ENCODE measurements at places on chromosomes 2 and 18.

- no peak for DNase-seq
Measured at GRCh38 chr2:128514555-128514955, 195.9 kb upstream of the HS6ST1 start.

DNA sequence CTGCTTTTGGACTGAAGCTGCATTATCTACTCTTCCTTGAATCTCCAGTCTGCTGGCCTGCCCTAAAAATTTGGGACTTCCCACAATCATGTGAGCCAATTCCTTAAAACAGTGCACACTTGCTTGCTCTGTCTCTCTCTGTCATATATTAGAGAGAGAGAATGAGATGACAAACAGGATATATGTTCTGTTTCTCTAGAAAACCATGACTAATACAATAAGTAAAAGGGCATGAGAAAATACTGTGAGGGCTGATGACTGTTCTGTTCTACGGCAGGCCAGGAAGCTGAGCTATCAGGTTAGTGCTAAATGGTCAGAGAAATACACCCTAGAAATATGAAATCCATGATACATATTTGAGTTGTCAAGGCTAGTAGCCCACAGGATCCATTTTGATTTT, 1896.8 kb upstream of the CELF4 start:
- DNase-seq, result no peak

- DNase-seq, result no peak
Measured at GRCh38 chr2:230893841-230894781, 29.4 kb downstream of the ITM2C start.

DNA sequence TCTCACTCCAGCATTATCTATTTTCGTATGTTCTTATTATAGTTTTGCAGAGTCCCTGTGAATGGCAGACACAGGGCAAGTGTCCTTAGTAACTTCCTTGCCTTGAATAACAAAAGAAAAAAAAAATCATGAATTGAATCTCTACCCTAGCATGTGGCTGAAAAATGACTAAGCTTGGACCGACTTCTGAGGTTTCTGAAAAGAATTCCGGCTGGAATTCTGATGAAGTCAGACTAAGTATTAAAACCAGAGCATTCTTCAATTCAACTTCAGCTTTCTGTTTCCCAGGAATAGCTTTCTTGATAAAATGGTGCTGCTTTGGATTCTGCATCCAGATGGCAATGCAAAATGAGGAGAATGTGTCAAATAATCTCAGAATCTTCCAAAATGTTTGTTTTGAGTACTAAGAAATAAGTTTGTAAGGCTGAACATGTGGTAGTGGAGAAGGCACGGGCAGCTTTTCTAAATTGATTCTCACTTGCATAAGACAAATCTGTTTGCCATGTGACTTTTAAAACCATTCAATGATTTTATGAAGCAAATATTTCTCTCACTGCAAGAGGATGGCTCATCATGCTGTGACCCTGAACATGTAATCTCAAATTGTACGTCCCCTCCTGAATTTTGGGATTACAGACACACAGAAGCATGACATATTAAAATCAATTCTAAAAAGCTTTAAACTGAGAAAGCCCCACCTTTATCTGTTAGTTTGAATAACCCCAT, 1462.8 kb upstream of the LRRTM1 start:
- DNase-seq, result no peak

- no peak for DNase-seq
Measured at GRCh38 chr18:42028247-42028832, 73.3 kb downstream of the PIK3C3 start.

DNA sequence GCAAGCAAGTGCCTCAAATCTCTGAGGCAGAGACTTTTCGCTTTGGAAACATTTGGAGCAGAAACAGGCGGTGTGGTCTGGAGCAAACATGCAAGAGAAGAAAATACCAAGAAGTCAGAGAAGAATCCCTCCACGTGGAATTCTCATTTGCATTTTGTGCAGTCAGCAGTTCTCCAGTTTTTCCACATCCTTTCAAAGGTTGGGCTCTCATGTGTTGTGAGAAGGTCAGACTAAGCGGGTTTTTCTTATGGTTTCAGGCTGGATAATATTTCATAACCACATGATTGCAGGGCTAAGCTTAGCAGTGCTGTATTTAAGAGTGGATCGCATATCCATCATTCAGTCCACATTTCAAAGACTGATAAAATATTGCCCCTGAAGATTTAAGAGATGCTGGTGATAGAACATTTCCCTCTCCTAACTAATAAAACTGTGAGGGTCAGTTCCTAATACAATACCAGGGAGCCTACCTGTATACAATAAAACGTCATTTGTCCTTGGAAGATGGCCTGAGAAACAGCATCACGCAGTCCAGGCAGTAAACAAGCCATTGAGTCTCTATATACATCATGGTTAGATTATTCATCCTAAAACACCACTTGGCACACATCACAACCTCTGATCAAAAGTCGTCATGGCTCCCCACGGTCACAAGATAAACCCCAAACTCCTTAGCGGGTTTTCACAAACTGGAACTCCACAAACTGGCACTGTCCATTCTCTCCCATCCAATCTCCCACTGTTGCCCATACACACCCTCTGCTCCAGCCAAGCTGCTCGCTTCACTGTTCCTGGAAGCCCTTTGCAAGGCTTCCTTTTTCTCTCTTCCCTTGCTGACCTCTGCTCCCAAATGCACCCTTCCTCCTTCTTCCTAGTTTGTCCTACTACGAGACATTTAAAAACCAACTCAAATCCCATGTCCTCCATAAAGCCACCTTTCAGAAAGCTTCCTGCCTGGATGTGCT, 31.5 kb downstream of the ANKRD44 start:
- no peak for DNase-seq

DNA sequence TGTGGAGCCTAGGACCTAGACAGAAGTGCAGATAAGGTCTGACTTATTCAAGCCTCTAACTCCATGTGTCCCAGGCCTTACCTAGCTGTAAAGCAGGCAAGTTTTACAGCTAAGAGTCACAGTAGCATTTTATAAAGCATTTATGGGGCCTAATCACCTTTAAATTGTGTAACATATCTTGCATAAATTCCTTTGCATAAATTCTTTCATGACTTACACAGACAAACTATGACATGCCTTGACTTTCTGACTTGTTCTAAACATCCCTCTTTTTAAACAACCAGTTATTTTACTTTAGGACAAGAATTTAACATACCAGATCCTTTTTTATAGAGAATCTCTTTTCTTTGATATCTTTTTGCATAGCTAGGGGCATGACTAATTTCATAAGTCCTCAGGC, 1257.8 kb upstream of the NRXN1 start:
- DNase-seq, result no peak

- no peak for DNase-seq
Measured at GRCh38 chr2:60309941-60310660, 243.4 kb downstream of the BCL11A start.

GRCh38 chr2:192194265-192194865, 368 bp downstream of the TMEFF2 start:
- no peak for DNase-seq

- DNase-seq, result no peak
Measured at GRCh38 chr2:142140434-142140845, 9.6 kb upstream of the LRP1B start.

- DNase-seq, result no peak
Measured at GRCh38 chr2:60899230-60899891, 18.0 kb downstream of the REL start.

- DNase-seq, result no peak
Measured at GRCh38 chr2:146927080-146927711, 917.6 kb upstream of the ACVR2A start.

DNA sequence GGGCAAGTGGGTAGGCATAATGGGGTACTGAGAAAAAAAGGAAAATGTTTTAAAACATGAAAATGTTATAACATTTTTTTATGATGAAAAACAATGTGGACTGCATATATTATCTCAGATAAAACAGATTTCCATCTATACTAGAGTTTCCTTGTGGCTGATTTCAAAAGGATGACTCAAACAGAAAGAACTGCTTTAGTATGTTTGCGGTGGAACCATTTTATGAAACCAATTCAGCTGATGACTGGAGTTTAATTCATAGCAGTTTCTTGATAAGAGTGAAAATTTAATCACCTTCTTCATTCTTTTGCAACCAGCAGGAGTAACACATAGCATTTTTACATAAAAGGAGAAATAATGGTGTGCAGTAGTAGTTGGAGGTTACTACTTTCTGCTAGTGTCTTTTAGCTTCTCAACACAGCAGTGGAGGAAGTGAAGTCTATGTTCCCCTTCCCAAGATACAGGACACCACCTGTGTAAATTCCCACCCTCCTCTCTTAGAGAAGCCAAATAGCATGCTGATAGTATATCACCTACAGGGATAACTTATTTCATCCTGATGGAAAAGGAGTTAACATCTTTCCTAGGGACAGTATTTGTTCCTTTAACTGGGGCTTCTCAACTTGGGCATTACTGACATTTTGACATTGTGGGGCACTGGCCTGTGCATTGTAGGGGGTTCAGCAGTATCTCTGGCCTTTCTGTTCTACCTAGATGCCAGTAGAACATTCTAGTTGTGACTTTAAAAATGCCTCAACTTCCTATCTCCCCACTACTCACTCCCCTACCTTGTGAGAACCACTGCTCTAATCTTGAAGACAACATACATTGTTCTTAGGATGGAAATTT, 29.9 kb downstream of the PELI1 start:
- no peak for DNase-seq

GRCh38 chr2:167697948-167698347, 549.4 kb downstream of the STK39 start:
- no peak for DNase-seq

GRCh38 chr2:170770606-170771420, 635 bp downstream of the ERICH2 start:
- DNase-seq, result peak; percentile 44

DNA sequence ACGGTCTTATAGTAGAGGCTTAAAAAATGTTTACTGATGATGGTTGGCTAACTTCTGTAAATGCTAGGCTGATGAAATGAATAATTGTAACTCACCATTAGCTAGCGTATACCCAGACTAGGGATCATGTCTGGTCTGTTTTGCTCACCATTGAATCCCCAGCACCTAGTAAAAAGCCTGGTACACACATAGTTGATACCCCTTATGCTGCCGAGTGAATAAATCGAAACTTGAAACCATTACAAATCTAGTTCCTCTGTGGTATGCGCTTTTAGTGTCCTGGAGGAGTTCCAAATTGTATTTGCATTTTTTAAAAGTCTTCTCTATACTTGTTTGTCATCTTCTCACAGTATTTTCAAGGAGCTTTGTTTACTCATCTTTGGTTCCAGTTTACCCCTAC, 1.3 kb downstream of the TAF1B start:
- DNase-seq, result no peak

- DNase-seq, result no peak
Measured at GRCh38 chr18:42373584-42373983, 418.6 kb downstream of the PIK3C3 start.
